ENCODE measurements at places on chromosomes 11 and 22.

GRCh38 chr11:61602775-61603569 is 22.1 kb upstream of the SYT7 start:
- no peak for DNase-seq

DNA sequence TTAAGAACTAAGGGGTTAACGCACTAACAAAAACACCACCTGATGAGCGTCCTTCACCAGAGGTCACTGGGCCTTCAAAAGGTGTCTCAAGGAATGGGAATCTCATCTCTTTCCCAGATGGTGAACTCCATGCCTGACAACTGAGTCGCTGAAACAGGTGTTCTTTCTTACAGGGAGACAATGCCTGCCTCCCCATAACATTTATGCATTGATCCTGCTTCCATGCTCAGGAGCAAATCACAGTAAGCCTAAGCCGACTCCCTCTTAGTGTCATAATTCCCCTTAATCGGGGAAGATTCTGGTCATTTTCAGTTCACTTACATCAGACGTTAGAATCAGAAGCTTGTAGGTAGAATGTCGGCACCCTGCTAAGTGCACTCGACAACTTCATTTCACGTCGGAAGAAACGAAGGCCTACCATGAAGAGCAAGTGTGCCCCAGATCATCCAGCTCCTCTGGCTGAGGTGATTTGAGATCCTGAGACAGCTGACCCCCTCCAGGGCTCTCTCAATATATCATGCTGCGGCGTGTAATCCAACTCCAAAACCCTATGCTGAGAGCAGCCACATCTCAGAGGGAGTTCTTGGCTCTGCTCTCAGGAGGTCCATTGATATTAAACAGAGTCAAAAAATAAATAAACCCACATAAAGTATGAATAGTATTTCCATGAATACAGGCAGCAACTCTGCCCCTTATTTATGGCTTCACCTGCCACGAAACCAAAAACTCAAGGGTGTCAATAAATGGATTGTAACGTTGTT is 163.1 kb downstream of the LARGE1 start:
- no peak for DNase-seq

GRCh38 chr22:26722159-26722558 is 64.8 kb downstream of the MIAT start:
- DNase-seq = no peak

- DNase-seq = no peak
Measured at GRCh38 chr22:39570226-39570625, 327 bp upstream of the CACNA1I start.

DNA sequence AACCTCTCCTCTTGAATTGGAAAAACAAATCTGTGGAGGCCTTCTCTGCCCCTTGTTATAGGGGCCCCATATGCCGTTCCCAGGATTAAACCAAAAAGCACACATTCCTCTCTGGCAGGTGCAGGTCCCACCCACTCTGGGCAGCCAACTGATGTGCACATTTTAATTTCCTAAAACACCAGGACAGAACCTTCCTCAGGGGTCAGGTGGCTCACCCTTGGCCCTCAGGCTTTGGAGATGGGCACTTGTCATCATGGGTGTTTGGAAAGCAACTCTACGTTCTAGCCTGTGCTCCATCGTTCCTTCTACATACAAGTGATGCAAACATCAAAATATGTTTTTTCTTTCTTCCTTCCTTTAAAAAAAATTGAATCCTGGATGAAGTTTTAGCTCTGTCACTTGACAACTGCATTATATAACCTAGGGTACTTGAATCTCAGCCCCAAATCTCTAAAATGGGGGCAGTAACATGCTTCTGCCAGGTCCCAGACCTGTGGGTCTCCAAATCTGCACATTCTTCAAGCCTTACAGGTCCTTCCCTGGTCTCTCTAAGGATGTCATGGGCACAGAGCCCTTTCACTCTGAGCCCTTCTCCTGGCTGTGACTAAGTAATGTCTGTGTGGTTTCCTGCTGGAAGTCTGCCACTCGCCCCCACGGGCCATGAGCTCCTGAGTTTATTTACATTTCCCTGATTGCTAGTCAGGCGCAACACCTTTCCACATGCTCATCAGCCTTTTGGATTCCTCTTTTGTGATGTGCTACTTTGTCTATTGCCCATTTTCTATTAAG is 43.8 kb downstream of the KCNQ1OT1 start:
- DNase-seq = no peak

DNA sequence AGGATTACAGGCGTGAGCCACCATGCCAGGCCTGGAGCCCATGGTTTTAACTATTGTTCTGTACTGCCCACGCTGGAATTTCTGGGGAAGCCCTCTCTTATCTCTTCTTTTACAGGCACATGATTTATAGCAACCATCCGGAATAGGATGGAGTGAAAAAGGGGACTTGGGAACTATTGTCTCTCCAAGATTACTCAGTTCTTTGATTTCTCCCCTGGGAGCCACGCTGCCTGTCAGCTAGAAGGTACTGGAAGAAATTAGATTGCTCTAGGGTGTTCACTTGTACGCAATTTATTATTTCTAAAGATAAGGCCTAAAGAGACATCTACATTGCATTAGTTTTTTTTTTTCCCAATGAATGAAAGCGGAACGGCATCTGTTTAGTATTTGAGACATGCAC is 65.6 kb upstream of the PTPRJ start:
- no peak for DNase-seq

- DNase-seq = no peak
Measured at GRCh38 chr22:22893077-22893805, 5.6 kb downstream of the IGLL5 start.

GRCh38 chr11:105034813-105035620 is at the start of gene CASP1:
TSS of gene CASP1 (minus strand) at chr11:105035144. CDS start at chr11:105035113, 31 bp downstream.
- peak; percentile 66 for DNase-seq

- no peak for DNase-seq
Measured at GRCh38 chr11:99351624-99352023, 330.9 kb downstream of the CNTN5 start.

DNA sequence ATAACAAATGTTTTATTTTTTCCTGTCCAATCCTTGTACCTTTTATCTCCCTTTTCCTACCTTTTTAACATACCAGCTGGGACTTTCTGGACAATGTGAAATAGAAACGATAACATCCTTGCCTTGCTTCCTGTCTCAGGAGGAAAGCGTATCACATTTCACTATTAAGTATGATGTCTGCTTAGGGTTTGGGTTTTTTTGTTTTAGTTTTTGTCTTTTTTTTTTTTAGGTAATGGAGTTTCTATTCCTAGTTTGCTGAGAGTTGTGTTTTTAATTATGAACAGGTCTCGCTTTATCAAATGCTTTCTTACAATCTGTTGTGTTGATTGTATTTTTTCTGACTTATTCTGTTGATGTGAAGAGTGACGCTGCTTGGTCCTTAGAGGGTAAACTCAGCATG is 64.2 kb upstream of the KCNQ1OT1 start:
- DNase-seq = no peak

- peak; percentile 88 for DNase-seq
Measured at GRCh38 chr22:43923631-43924464, at the start of gene PNPLA3. TSS of gene PNPLA3 (plus strand) at chr22:43923805. CDS start at chr22:43923912, 107 bp downstream.

DNA sequence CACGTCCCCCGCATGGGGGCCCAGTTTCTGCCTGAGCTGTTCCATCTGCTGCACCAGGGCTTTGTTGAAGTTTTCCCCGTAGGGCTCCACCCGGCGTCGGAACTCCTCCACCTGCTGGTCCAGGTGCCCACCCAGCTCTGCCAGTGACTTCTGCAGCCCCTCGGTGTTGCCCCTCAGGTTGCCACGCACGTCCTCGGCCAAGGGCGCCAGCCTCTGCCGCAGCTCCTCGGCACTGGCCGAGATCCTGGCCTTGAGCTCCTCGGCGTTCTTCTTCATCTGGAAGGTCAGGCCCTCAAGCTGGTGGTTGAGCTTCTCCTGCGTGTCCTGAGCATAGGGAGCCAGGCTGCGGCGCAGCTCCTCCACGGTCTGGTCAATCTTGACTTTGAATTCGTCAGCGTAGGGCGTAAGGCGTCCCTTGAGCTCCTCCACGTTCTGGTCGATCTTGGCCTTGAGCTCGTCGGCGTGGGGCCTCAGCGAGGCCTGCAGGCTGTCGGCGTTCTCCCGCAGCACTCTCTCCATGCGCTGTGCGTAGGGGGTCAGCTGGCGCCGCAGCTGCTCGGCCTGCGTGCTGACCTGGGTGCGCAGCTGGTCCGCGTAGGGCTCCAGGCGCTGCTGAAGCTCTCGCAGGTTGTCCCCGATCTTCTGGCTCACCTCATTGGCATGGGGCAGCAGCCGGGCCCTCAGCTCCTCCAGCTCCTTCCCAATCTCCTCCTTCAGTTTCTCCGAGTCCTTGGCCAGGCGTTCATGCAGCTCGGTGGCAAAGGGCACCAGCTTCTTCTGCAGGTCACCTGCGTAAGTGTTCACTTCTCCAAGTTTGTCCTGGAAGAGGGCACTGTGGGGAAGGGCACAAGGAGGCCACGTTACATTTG is 1.8 kb downstream of the APOA4 start:
- no peak for DNase-seq

- DNase-seq = no peak
Measured at GRCh38 chr11:38766796-38767195, 2168.8 kb upstream of the RAG2 start.

DNA sequence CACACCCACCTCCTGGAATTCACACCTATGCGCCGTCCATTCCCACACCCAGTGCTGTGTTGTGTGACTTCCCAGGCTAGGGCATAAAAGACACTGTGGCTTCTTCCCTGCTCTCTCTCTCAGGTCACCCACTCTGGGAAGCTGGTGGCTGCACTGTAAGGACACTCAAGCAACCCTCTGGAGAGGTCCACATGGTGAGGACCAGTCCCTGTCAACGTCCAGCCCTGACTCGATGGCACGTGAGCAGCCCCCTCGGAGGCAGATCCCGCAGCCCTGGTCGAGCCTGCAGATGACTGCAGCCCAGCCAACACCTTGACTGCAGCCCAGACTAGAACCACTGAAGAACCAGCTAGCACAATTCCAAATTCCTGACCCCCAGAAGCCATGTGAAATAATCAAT is 16.2 kb downstream of the CBX7 start:
- no peak for DNase-seq

- DNase-seq = no peak
Measured at GRCh38 chr22:37746366-37747079, 49.7 kb downstream of the TRIOBP start.

GRCh38 chr11:28632338-28632737 is 524.1 kb downstream of the METTL15 start:
- no peak for DNase-seq

- DNase-seq = no peak
Measured at GRCh38 chr11:117037279-117037974, 60.8 kb downstream of the SIK3 start.

DNA sequence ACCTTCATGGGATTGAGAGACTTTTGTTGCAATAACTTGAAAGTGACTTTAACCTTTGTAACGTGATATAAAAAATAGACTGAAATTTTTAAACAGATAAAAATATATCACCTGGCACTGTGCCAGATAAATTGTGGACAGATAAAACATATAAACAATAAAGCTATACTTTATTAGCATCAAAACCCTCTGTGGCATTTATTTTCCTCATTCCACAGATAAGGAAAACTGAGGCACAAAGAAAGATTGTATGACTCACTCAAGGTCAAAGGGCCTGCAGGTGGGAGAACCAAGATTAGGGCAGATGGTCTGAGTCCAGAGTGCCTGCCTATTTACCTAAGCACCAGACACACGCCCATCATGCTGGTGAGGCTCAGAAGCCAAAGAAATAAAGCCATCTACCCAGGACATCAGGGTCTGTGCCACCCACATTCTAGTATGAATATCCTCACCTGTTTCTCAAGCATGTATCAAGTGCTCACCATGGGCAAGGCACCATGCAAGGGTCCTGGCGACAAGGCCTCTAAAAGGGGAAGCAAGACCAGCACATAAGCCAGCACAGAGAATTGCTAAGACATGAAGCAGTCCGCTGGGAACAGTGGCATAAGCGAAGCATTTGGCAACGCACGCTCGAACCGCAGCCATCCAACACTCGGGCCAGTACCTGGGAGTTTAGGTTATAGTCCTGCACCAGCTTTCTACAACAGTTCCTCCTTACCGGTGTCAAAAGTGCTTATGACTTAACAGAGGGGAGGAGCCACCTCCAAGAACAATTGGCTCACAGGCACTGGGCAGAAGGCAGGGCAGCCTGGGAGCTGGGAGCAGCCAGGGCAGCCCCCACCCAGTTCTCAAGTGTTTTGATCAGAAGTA is 17.6 kb downstream of the MYH9 start:
- no peak for DNase-seq

GRCh38 chr11:3964056-3964455 is 108.6 kb downstream of the STIM1 start:
- no peak for DNase-seq

DNA sequence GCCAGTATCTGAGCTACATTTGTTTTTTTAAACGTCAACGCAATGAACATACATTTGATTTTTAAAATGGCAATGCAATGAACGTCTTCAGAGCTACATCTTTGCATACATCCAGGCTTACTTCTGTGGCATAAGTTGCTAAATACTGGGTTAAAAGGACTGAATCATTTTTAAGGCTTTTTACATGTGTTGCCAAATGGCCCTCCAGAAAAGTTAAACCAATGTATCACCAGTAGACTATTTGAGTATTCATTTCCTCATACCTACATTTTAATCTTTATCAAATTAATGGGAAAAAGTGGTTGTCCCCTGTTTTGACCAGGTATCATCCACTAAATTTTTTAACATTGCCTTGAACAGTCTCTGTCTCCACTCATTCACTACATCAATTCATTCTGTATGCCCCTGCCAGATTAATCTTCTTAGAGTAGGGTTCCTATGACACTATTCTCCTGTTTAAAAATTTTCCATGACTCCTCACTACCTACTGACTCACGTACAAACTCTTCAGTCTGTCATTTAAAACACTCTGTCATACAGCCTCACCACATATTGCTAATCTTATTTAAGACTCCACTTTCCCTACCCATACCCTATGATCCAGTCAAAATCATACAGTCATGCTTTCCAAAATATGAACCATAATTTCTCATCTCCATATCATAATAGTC is 12.4 kb upstream of the PRRG4 start:
- no peak for DNase-seq

DNA sequence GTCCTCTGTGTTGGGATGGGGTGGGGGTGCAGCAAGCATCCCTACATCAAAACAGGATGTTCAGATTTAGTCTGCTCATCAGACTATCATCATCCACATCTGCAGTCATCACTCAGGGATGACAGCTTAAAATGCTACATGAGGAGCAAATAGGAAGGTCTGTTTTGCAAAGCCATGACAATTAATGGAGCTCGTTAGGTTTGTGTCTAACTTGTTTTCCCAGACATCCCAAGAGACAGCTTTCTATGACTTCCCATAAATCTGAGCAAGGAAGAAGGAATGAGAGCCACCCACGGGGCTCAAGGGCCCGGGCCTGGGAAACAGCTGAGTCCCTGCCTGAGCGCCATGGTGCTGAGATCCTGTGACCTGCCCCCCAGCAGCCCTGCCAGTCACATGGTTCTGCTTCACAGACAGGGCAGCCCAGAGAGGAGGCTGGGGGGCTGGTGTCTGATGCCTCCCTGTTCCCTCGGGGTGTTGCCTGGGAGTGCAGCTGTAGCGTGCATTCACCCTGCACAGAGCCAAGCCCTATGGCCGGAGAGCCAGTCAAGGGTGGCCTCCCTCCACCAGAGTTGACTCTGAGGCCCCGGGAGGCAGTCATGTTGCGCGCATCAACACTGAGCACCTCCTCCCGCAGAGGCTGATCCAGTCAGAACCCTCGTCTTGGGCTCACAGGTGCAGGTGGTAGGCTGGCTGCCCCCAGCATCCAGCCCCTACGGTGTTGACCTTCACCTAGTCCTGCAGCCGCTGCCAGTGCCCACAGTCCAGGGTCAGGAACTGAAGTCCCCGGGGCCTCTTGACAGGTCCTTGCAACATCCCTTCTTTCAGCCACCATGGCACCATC is 12.1 kb downstream of the DERL3 start:
- DNase-seq = no peak

- no peak for DNase-seq
Measured at GRCh38 chr22:35154937-35155387, 89.0 kb downstream of the ISX start.

Measured in natural killer cell treated with Interleukin-12 subunit alpha and Interleukin-12 subunit beta and Interleukin-15 and Interleukin-18, amount 100 ng/mL, for 72 hours (primary cell).